ENCODE measurements at places on chromosomes 13 and 19. TPM values are rescaled to one million over a fixed set of nuclear protein-coding genes. Genes with fewer than 3 reads are reported as not detected.

Gene FAM83E
- total RNA-seq, result not detected

Gene NLRP9
- total RNA-seq, result not detected

Gene ZNF865
- total RNA-seq, result 2.0 TPM

Gene ZNF543
- 10.1 TPM for total RNA-seq

Gene KIR2DL4
- not detected for total RNA-seq

Gene CDX2
- not detected for total RNA-seq

Gene ZNF880
- total RNA-seq, result 17.3 TPM

Gene FAM32A
- 143 TPM for total RNA-seq

Gene FSD1
- 13.1 TPM for total RNA-seq
